Urinary bladder (tissue), 4 donors: ENCODE measurements at places on chromosomes 16 and 17. TPM values are rescaled to one million over a fixed set of nuclear protein-coding genes. Genes with fewer than 3 reads are reported as not detected.

- DNase-seq = no peak
Measured at GRCh38 chr16:80739523-80739922, 64.9 kb downstream of the CDYL2 start.

- DNase-seq = no peak
Measured at GRCh38 chr16:54927125-54928015, 3.3 kb upstream of the IRX5 start.

The EPX gene
- total RNA-seq = 0.11 TPM

DNA sequence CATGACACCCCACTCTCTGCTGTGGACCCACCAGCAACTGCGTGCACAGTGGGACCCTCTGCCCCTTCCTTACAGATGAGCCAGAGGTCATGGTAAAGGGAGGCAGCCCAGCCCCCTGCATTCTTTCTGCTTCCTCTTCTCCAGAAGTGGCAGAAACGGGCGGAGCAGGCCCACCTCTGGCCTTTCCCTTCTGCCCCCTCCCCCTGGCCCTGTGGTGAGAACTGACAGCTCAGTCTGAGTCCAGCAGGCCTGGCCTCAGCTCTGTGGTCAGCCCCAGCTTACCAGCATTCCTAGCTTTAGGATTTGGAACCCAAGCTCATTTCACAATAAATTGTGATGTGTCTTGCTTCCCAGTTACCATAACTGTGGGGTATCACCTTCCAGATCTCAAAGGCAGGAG is 4.8 kb upstream of the ANKRD11 start:
- no peak for DNase-seq

The THAP11 gene
- 27.2 TPM for total RNA-seq

DNA sequence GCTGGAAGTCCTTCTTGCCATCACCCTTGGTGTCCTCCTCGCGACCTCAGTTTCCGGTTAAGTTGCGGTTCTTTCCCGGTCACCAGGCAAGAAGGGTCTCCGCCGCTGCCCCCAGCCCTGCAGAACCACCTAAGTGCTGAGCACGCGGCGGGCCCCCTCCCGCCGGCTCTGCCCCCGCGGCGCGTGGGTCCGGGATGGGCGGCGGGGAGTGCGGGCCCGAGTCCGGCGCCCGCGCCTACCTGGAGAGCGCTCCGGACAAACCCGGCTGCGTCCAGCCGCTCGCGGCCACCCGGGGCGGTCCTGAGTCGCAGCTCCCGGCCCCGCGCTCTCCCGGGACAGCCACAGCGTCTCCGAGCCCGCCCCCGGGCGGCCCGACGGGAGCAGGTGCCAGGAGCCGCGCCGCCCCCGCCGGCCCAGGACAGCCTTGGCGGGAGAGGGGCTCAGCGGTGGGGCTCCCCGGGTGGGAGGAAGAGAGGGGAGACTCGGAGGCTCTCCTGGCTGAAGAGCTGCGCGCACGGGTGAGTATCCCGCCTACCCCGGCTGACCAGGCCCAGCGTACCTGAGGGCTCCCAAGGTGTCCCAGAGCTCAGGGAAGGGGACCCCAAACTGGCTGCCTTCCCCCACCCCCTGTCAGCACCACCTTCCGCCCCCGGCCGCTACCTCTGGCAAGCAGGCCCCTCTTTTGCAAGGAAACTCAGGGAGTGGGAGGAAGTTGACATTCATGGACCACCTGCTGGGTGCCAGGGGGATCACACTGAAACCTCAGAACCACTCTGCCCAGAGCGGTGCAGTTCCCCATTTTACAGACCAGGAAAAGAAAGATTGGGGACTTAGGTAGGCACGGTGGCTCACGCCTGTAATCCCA is 22.2 kb upstream of the C17orf113 start:
- DNase-seq = no peak

GRCh38 chr17:72079700-72080099 is 41.1 kb upstream of the SOX9 start:
- no peak for DNase-seq

DNA sequence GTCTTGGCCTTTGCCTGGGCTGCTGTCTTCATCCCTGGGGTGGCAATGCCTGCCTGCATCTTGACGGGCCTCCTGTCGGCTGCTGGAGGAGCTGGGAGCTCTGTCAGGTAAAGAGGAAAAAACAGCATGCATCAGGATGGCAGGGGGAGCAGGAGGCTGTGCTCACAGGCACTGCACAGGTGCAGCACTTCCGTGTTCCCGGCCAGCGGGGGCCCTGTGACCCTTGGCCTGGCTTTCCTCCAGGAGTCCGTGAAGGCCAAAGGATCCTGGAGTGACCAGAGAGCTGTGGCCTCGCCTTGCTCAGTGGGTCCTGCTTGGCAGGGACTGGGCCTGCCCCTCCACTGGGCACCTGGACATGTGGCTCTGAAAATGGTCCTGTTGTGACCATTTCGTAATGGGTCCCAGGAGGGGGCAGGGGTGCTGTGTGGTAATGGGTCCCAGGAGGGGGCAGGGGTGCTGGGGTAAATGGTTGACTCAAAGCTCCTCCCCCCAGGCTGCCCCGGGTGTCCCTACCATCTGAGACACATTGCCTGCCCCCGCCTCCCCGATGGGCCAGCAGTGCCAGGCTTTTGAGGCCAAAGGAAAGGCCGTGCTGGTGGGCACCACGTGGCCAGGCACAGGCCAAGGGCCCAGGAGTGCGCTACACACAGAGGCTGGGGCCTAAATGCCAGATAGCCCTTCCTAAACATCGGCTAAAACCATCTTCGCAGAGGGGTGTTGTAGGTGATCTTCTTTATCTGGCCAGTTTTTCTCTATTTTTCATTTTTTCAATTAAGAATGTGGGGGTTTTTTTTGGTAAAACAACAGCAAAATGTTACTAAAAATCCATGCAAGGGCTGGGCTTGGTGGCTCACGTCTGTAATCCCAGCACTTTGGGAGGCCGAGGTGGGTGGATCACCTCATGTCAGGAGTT is 4.0 kb upstream of the FASN start:
- no peak for DNase-seq

DNA sequence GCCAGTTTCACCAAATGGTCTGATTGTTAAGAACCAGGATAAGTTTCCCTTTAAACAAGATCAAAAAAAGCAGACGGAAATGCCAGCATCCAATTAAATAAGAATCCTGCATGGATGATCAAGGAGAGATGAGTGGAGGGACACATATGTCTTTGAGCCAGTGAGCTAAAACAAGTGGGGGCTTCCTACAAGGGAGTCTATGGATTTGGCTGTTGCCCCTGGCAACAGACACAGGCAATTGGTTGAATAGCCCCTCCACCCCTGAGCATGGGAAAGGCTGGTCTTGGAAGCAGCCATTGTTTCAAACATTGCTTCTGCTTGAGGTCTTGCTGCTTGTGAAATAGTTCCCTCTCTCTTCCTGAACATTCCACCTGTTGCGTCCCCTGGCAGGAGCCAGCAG is 374.7 kb upstream of the ERCC4 start:
- no peak for DNase-seq

The TAC4 gene
- 0.63 TPM for total RNA-seq

GRCh38 chr17:70968302-70968701 is 799.0 kb downstream of the KCNJ2 start:
- DNase-seq = no peak

- DNase-seq = no peak
Measured at GRCh38 chr16:65118871-65119270, 3.0 kb downstream of the CDH11 start.

The KRTAP1-5 gene
- total RNA-seq = not detected

The ASIC2 gene
- 1.1 TPM for total RNA-seq
